ENCODE measurements at places on chromosomes 4 and X. TPM values are rescaled to one million over a fixed set of nuclear protein-coding genes. Genes with fewer than 3 reads are reported as not detected.

GRCh38 chr4:54063229-54063628, 1.2 kb downstream of the CHIC2 start:
- no peak for DNase-seq

GRCh38 chr4:17013382-17014006, 115.0 kb upstream of the LDB2 start:
- DNase-seq = no peak

- no peak for DNase-seq
These were observed 37.8 kb downstream of the SEPTIN6 start for GRCh38 chrX:119655125-119655524.

GRCh38 chr4:99878604-99879003, 15.6 kb downstream of the LAMTOR3 start:
- no peak for DNase-seq

DNA sequence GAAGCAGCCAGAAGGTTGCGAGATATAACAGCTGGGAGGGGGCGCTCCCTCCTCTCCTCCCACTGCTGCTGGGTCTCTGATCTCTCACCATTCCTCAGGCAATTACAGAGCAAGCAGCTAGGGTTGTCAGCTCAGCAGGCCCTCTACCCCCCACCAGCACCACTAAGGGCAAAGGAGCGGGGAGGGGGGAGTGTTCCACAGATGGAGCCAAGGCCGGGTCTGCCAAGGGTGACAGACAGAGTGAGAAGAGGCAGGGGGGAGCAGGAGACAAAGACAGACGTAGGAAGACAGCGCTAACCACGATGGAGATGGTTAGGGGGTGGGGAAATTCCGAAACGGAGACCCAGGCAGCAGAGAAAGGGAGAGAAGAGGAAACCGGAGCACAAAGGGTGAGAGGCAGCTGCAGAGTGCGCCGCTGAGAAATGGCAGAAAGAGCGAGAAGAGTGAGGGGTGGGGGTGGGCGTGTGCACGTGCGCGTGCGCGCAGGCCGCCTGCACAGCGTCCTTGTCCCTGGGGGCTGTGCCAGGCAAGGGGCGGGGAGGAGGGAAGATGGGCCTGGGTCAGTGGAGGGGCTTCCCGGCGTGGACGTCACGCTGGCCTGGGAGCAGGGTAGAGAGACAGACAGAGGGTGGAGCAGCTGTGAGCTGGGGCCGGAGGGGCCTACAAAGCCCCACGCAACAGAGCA, 6.9 kb downstream of the L1CAM start:
- no peak for DNase-seq

DNA sequence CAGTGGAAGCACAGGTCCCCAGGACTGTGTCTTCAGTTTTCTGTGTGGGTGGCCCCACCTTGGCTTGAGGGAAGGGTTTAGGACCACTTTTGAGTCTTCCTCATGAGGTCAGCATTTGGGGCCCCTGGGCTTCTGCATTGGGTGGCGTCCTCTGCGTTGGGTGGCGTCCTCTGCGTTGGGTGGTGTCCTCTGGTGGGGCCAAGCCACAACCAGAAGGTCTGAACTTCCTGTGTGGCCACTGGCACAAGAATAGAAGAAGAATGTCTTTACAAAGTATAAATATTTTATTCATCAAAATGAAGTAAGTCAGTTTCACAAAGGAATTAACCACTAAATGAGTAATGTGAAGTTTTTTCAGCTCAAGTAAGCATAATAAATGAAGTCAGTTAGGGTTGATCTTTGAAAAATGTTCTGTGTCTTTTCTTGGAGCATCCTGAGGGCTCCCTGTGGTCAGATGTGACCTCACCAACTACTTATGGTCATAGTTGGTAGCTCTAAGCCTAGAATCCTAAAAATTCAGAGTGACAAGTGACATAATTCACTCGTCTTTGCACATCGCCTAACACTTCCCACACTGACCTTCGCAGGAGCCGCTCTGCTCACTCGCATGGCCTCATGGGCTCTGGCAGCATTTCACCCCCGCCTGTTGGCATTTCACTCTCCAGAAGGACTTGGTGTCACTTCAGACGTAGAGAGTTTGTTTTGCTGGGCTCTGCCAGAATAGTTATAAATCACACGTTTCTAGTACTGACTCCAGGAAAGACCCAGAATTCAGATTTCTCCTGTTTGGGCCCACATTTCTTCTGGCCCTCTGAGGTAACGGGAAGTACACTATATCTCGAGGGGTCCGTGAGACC, 39.0 kb upstream of the HGFAC start:
- DNase-seq = no peak

GRCh38 chr4:140742838-140743193, 13.4 kb downstream of the TBC1D9 start:
- DNase-seq = no peak

Gene GASK1B
- total RNA-seq = 35.8 TPM

Gene SCD5
- 21.5 TPM for total RNA-seq

Gene SUPT20HL2
- not detected for total RNA-seq

Gene TIMM8A
- 4.9 TPM for total RNA-seq

Data from upper lobe of left lung (tissue), 6 donors.